ENCODE measurements at places on chromosomes 4 and X.

- DNase-seq = no peak
Observed at GRCh38 chr4:8506373-8507195, 66.0 kb downstream of the TRMT44 start.

- DNase-seq = no peak
Observed at GRCh38 chr4:114386637-114387233, 211.9 kb upstream of the UGT8 start.

GRCh38 chr4:78059524-78059889, 2.4 kb downstream of the FRAS1 start:
- no peak for DNase-seq

DNA sequence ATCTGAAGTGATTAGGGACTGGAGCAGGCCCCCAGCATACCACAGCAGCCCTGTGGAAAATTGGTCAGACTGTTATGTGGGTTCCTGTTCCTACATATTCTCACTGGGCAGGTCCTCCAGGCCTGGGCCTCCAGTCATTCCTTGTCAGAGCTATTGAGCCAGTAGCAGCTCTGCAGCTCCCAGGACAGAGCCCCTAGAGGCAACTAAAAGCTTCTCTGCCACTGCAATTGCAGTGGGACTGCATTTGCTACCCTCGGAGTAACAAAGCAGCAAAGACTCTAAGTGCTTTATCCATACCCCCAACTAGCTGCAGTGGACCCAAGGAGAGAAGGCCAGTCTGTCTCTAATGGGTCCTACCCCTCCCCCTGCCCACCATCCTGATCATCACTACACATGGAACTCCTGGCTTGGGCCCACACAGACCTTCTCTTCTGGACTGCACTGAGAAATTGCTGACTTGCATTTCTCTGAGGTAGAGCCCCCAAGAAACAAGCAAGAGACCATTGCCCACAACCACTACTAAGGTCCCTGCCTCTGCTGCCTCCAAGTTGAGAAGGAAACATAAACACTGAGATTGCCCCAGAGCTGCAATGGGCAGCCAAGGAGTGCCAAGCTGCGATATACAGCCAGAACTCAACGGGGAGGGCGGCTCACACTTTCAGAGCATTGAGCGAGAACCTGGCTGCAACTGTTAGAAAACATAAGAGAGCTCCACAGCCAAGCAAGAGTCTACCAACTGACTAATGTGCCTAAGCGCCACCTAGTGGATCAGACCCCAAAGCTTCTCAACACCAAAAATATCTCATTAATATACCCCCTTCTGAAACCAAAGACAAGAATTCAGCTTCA, 738.7 kb upstream of the NDST4 start:
- no peak for DNase-seq

GRCh38 chr4:820230-821172, 5.4 kb downstream of the CPLX1 start:
- no peak for DNase-seq

- DNase-seq = no peak
Observed at GRCh38 chrX:4579999-4580398, 866.5 kb upstream of the PRKX start.

DNA sequence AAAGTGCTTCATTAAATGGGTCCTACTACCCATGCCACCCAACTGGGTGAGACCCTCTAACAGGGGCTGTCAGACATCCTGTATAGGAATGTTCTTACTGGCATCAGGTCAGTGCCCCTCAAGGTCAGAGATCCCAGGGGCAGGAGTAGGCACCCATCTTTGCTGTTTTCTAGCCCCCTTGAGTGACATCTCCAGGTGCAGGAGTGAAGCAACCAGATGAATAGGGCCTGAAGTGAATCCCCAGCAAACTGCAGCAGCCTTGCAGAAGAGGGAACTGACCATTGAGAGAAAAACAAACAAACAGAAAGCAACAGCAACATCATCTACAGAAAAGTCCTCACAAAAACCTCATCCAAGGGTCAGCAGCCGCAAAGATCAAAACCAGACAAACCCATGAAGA, 55.8 kb upstream of the GNRHR start:
- no peak for DNase-seq

- no peak for DNase-seq
Observed at GRCh38 chr4:170374770-170375169, 285.0 kb upstream of the AADAT start.

GRCh38 chrX:28133763-28134162, 152.5 kb upstream of the DCAF8L1 start:
- no peak for DNase-seq

GRCh38 chr4:47930971-47931804, 16.8 kb upstream of the NFXL1 start:
- DNase-seq = no peak

DNA sequence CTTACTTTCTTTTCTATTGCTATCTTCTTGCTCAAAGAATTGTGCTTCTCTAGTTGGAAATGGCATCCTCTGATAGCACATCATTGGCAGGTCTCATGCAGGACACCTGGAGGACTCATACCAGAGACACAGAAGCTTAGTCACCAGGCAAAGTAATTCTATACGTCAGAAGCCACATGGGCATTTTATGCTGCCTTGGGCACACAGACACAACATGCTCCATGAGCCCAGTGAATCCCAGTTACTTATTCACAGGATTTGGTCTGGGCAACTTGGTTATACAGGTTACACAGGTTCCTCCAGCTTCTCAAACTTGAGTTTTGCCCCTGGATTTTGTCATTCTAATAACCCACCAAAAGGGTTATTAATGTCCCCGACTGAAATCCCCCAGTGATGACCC, 7.1 kb downstream of the RASSF6 start:
- DNase-seq = no peak

DNA sequence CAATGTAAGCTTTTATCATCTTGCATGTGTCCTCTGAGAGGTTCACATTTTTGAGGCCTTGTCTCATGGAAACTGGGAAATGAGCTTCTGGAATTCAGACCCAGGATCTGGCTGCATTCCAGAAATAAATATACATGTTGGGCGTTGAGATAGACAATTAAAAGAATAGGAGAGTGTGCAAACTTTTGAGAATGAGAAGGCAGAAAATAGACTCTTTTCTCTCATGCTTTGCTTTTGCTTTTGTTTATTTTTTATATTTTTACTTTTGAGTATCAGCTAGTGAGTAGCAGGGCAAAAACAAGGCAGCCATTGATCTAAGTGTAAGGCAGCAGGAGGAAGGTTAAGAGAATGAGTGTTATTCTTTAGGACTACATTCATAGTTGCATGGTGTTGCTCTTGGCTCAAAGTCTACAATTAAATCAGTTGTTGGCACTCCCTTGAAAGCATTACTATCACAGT, 12.4 kb downstream of the SHROOM3 start:
- no peak for DNase-seq

GRCh38 chrX:109472939-109473735, 8.7 kb downstream of the GUCY2F start:
- peak; percentile 6 for DNase-seq

- DNase-seq = no peak
Observed at GRCh38 chr4:12761694-12762093, 722.4 kb downstream of the RAB28 start.

DNA sequence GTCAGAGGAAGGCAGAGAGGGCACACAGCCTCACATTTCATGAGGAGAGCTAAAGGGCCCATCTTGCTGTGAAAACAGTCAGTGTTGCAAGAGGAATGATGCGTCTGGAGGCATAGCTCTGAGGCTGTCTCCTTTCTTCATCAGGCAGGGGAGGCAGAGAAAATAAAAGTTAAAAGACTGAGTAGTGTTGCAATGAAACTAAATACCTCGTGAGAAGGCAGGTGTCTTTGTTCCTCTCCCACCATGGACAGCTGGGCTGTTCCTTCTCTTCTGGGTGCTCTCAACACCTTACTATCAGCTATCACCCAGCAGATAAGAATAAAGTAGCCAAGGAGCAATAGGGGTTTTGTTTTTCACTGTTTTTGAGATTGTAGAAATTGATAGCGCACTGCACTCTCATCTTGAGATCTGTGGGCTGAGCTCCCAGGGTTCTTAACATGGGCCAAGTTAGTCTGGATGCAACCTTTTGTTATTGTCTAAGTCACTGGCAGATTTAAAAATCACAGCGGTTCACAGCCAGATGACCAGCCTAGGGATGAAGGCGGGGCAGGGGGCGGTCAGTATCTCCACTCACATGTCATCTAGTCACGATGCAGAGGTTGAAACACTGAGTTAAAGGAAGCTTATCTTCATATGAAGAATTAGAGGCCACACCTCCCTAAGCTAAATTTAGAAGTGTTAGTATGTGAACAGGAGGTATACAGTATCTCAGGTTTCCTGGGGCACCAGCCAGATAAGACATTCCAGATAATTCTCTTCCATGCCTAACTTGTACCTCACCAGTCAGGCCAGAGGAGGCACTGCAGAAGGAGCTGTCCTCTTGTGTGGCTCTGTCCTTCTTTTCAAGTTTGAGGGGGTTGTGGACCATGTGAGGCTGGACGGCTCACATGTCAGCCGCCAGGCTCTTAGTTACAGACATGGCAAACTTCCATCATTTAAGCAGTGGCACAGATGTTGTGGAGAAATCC, 36.9 kb downstream of the PARM1 start:
- DNase-seq = no peak

DNA sequence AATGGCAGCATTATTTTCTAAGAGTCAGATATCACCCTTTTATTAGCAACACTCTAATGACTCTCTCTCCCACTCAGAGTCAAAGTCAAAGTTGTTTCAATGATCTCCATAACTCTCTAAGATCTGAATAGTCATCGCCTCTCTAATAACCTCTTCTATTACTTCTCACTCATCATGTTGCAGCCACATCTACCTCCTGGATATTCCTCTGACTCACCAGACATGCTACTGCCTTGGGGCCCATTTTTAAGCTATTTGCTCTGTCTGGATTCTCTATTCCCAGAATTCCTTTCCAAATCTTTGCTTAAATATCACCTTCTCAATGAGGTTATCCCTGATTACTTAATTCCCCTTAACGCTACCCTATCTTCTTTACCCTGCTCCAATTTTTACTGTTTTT, 391.8 kb upstream of the MAGEB16 start:
- no peak for DNase-seq

- DNase-seq = no peak
Observed at GRCh38 chr4:144355811-144356757, 215.6 kb upstream of the GYPA start.

DNA sequence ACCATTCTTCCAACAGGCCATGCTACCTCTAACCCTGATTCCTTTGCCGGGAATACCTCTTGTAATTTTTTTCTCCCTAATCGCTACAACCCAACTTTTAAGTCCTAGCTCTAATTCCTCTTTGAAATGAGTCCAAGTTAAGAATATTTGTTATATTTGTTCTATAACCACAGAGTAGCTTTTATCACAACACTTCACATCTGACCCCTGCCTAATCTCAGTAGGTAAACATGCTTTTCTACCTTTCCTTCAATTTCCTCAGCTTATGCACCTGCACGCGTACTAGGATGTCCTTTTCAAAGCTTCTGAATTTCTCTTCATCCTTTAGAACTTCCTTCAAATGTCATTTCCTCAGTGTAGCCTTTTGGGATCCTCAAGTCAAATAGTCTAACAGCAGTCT, 915.5 kb upstream of the LCORL start:
- no peak for DNase-seq

DNA sequence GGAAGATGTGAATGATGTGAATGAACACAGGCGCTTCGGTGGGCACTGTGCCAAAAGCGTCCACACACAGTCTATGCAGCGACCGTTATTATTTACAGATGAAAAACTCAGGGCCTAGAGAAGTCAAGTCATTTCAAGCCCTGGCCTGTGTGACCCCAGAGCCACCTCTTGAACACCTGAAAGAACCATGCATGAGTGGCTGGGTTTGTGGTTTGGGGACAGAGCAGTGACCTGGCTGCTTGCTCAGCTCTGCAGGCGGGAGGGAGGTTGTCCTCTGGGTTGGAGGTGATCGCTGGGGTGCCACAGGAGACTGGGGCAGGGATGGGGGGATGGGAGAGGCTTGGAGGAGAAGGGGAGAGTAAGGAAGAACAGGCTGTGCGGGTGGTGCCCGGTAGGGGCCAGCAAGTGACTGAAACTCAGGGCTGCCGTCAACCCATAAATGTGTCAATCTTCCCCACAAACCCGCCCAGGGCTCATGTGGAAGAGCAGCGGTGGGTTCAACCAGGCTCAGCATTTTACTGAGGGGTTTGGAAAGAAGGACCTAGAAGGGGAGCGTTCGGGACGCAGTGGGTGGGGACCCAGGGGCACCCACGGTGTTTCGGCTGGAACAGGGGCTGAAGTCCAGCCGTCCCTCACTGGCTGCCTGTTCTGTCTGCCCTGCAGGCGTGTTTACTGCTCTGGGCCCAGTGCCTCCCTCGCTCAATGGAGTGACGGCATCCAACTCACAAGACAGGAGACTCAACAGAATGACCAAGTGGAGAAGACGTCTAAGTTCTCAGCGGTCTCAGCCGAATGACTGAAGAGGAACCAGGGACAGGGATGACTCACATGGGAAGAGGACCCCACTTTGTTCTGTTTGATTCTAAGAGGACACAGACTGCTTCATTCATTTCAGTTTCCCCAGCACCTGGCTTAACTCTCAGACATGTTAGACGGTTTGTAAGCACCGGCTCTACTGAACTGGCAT, 167.8 kb downstream of the AFAP1 start:
- no peak for DNase-seq

- DNase-seq = no peak
Observed at GRCh38 chrX:150032742-150033141, 94.5 kb upstream of the EOLA2 start.

DNA sequence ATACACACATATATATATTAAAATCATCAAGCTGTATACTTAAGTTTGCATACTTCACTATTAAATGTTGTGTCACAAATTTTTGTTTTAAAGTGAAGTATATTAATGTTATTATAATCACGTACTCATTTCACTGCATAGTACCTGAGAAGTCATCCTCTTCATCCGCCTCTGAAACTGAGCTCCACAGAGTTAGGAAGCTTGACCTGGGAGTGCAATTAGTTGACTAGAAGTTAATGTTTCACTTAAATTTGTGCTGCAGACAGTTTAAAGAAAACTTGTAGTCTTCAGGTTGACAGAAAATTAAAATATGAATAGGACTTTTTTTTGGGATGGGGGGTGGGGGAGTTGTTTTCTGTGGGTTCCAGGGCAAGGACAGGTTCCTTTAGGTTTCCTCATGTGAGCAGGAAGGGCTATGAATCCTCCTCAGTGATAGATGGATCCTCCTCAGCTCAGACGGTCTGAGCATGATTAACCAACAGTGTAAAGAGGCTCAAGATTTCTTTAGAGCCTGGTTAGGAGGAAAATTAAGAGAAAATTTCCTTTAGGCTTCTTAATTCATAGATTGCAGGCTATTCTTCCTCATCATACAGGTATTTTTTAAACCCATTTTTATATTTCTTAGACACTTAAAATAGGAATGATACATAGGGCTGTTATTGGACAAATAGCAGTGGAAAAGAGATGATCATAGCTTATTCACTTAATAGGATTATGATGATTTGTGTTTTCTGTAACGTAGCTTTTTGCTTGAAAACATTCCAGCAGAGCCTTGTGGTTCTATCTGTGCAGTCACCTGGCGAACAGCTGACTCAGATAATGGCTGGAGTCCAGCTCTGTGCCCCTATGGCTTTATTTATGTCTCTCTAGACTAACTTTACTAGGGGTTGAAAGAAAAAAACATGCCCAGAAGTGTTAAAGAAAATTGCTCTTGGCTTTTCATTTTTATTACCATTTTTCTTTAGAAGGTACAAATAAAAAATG, 102.7 kb downstream of the SLC4A4 start:
- no peak for DNase-seq

DNA sequence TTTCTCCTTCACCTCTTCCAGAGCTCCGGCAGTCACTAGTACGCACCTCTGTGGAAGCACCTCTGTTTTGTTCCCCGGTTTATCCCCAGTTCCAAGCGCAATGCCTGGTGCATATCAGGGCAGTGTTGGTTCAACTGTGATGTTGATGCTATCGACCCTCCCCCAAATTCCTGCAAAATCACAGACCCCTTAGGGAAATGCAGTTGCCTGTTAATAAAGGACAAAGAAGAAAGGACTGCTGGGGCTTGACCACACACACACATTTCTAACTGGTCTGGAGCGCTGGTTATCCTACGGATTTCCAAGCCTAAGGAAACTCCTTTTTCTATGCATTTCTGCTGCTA, 530 bp upstream of the NMU start:
- DNase-seq = no peak
